Muscle of back (tissue), 13 donors: ENCODE measurements at places on chromosomes 5 and 9. TPM values are rescaled to one million over a fixed set of nuclear protein-coding genes. Genes with fewer than 3 reads are reported as not detected.
A peak's percentile ranks its signal among the peaks of the same experiment; 100 is the strongest.

GRCh38 chr5:1192971-1193590 is 8.3 kb upstream of the SLC6A19 start:
- DNase-seq = no peak

DNA sequence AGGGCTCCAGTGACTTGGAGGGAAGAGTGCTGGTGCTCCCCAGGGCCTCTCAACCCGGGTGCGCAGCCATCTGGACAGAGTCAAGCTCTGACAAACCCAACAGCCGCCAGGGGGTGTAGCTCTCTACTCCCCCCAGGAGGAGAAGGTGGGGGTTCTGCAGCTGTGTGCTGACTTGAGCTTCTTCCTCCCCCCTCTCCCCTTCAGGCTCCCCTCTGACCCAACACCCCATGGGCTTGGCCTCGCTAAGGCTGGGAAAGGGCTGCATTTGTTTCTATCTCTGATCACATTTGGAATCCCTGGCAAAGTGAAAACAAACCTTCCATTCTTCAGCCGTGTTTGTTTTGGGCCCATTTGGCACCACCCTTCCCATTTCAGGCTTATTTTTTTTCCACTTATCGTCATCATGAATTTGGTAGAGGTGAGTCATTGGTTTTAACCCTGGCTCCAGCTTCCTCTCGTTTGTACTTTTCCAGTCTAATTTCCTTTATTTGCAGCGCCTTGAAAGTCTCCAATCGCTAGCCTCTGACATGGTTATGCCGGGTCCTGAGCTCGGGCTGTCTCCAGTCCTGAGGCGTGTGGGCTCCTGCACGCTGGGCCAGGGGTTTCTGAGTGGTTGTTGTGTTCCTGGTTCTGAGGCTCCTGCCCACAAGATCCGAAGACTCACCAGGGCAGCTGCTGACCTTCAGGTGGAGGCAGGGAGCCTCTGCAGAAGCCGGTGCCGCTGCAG is 36.1 kb downstream of the DAP start:
- no peak for DNase-seq

DNA sequence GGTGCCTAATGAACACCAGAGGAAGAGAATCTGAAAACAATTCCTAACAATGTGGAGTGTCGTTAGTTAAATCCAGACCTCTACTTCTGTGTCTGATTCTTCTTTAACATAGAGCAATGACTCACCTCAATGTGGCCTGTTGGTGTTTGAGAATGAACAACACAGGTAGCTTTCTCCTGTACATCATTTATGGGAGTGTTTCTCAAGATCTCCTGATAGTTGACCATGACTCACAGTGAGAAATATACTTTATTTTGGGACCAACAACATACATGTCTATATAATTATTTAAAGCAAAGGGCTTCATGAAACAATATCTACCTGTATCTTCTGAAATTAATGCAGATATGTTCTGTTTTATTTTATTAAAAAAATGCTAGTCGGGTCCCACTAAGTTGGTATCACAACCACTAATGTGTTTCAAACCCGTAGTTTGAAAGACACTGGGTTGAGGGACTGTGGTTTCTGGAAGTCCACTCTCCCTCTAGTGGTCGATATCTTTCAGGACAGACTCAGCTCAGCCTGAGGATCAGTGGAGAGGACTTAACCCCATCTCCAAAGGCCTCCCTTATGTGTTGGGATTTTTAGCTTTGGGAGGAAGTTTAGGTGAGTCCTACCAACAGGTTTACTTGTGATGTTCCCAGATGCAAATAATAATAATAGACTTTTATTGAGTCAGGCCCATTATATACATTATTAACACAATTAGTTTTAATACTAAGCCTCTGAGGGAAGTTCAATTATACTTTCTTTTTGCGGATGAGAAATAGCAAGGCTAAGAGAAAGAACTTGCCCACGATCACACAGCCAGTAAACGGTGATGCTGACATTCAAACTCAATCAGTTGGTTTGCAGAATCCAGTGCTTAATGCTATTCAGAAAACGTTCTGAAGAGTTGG is 70.0 kb upstream of the KLF9 start:
- peak; percentile 58 for DNase-seq

DNA sequence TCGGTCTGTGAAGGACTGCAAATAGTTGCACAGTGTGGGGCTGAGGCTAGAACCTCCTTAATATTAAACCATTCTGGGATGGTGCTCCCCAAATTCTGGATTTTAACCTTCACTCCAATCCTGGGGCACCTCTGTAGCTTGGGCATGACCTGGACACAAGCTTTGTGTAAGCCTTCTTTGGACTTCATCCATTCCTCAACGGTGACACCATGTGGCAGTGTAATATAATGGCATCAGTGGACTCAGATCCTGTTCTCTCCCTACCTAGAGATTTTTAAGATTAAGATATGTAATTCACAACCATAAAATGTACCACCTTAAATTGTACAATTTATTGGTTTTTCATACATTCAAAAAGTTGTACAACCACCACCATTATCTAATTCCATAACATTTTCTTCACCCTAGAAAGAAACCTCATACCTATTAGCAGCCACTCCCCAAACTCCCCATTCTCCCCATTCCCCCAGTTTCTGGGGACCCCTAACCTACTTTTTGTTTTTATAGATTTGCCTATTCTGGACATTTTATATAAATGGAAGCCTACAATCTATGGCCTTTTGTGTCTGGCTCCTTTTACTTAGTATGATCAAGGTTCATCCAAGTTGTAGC is 4.8 kb upstream of the PLGRKT start:
- DNase-seq = peak; percentile 38

DNA sequence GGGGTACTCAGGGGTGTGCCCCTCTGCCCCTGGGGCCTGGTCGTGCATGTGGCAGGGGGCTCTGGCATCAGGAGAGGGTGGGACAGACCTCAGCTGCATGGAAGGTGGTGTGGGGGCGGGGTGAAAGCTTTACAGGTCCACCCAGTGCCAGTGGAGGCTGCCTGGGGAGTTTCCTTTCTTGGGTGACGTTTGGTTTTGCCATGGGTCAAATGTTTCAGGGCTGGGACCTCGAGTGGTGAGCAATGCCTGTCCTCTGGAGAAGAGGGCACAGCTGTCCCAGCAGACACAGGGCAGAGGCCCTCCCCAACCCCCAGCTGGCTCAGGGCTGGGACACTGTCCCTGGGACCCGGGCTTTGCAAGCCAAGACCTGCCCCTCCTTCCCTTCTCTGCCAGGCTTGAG is 3.6 kb downstream of the RXRA start:
- no peak for DNase-seq

- no peak for DNase-seq
These were observed 88.2 kb downstream of the PPIC start for GRCh38 chr5:122948319-122948718.

DNA sequence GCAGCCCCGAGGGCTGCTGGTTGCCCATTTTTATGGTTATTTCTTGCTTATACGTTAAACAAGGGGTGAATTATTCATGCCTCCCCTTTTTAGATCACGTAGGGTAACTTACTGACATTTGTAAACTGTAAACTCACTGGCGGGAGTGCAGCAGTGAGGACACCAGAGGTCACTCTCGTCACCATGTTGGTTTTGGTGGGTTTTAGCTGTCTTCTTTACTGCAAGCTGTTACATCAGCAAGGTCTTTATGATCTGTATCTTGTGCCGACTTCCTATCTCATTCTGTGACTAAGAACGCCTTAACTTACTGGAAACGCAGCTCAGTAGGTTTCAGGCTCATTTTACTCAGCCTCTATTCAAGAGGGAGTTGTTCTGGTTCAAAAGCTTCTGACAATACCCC is 155.0 kb upstream of the PRDM9 start:
- peak; percentile 4 for DNase-seq

DNA sequence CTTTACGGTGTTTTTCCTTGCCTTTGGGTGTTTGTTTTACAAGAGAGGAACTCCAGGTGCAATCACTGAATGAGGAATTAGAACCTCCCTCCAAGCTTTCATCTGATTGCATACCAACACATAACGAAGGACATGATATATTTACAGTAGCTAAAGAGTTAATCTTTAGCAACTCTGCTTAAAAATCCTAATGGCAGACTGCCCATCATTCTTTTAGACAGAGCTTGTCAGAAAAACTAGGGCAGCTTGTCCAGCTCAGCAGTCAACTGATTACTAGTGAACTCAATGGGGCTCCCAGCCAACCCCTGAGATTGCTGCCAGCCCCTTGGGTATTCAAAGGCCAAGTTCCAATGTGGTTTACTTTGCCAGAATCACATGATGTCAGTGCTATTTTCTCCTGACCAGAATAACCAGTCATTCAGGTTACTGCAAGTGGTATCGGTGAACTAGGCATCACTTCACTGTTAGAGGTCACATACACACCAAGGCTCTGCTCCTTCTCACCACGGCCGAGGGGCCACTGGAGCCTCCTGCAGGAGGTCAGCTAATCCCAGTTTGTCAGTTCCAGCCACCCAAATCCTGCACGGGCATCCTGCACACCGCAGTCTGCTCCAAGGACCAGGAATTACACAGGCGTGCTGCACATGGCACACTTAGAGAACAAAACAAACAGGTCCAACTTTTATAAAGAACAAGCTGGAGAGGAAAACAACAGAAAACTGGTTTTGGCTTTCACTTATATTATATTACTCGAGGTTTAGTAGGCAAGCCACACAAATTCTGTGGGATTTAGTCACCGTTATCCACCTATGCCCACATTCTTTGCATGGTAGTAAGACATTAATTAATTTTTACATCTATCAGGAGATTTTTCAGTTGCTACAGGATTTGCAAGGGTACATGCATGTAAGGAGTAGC is 62.5 kb downstream of the NFIB start:
- DNase-seq = peak; percentile 49

DNA sequence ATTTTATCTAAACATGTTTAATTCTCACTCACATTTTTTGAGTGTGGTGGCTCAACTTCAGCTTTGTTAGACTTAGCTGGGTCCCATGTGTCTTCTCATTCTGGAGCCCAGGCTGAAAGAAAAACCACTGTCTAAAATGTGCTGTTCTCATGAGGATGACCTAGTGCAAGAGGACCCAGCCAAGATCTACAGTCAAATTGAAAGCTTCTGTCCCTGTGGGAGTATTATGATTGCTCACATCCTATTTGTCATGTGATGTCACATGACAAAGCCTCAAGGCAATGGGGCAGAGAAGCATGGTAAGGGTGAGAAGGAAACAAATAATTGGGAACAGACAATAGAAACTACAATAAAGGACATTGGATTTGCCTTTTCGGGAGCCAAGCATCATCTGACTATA is 113.4 kb upstream of the ASTN2 start:
- no peak for DNase-seq

- no peak for DNase-seq
These were observed 194.3 kb upstream of the GRAMD2B start for GRCh38 chr5:126228934-126229333.

- no peak for DNase-seq
These were observed 1286.1 kb downstream of the PTPRD start for GRCh38 chr9:9326749-9327148.

DNA sequence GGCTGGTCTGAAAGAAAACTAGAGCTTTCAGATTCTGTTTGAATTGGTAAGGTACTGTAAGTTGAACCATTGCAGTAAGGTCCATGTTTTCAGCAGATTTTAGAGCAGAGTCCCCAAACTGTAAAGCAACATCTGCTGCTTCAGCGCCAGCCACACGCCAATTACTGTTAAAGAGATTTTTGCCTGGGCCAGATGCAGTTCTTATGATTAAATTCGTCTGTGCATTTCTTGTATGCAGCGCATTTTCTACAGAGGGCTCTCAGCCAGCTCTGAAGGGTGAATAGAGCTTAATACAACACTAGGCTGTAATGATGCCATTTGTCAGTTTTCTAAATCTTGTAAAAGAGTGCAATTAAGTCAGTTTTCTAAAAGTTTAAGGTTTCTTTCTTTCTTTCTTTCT is 246.3 kb downstream of the COX7C start:
- peak; percentile 40 for DNase-seq

DNA sequence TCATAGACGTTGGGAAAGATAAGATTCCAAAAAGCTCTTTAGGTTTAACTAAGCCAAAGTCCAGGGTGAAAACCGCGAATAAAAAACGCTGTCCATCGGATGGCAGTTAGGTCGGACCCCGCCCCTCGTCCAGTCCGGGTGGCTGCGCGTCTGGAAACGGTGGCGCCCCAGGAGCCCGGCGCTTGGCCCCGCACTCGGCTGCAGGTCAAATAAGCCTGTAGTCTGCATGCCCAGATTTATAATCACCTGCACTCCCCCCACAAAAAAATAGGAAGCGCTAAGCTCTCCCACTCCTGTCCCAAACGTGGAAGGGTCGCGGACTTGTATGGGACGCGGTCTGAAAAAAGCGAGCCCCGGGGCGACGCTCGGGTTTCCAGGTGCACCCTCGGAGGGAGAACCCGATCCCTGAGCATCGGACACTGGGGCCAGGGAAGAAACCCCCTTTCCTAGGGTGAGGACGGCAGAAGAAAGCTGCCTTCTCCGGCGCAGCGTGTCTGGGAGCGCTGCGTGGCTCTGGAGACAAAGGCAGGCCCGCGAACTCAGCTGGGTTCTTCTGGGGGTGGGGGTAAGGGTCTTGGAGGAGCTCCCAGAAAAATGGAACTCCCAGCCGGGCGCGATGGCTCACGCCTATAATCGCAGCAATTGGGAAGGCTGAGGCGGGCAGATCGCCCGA is 923 bp upstream of the ZBTB5 start:
- peak; percentile 89 for DNase-seq

Gene FBLL1
- 0.56 TPM for polyA plus RNA-seq

Gene ALDH1B1
- 19.3 TPM for polyA plus RNA-seq

- DNase-seq = peak; percentile 30
These were observed 72.3 kb downstream of the ICE1 start for GRCh38 chr5:5494489-5495402.

Gene SV2C
- 0.23 TPM for polyA plus RNA-seq

Gene PCDHA11
- 0.26 TPM for polyA plus RNA-seq

- no peak for DNase-seq
These were observed 58.1 kb downstream of the ICE1 start for GRCh38 chr5:5480481-5481111.

- no peak for DNase-seq
These were observed 484.8 kb downstream of the PSAT1 start for GRCh38 chr9:78781681-78782080.
